Effector CD8-positive, alpha-beta T cell (primary cell): ENCODE measurements at places on chromosomes 16 and 17.

DNA sequence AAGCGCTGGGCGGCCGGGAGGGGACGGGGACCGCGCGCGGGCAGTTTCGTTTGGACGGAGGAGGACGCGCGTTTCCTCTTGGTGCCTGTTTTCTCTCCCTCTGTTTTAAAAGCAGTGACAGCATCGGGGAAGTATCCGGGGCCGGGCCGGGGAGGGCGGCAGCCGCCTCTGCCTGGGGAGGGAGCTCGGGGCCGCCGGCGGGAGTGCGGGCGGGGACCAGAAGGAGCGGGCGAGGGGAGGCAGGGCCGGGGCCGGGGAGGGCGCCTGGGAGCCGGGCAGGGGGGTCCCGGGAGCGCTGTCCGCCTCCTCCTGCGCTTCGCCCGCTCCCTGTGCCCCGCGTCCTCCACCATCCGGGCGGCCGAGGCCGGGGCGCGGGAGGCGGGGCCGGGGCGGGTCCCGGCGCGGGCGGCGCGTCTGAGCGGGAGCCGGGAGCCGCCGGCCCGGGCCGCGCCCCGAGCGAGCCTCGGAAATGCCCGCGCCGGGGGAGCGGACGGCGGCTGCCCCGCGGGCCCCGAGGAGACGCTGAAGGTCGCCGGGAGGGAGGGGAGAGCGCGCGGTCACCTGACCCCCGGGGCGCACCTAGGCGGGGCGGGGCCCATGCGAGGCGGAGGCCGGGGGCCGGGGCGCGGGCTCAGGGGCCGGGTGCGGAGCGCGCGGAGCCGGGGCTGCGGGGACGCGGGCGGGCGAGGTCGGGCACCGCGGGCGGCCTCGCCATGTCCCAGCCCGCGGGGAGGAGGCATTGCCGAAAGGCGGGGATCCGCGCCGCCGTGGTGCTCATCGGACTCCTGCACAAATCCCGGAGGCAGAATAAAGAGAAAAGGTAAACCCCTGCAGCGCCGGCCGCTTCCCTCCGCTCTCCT is 57.3 kb downstream of the RAP1GAP2 start:
- DNase-seq = no peak

GRCh38 chr17:58338841-58339754 is 10.5 kb upstream of the TSPOAP1 start:
- DNase-seq = peak; percentile 12

DNA sequence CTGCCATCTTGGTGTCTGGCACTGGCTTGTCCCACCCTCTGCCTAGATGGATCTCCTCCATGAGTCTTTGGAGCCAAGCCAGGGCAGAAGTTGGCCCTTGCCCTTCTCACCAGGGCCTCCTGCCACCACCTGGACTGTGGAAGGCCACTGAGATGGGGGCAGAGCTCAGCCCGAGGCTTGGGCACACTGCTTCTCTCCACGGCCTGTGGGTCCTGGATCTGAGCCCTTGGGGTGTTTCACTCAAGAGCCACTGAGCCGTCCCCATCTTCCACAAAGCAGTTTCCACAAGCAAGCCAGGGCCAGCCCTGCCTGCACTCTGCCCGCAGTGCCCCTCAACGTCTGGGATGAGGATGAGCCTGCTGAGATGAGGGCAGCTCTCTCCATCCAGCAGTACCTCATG is 16.7 kb upstream of the CD300A start:
- DNase-seq = no peak

DNA sequence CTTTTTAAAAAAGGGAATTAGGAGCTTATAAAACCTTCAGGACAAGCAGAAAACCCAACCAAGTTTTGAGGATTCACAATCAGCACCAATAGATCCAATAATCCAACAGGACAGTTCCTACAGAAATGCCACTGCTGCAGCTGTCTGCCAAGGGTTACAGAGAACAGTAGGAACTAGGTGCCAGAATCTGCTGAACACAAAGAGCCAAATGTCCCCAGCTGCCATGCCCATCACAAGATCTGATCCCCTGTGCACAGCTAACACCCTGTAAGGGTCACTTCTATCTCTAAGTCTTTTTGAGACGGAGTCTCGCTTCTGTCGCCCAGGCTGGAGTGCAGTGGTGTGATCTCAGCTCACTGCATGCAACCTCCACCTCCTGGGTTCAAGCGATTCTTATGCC is 262.3 kb downstream of the STX8 start:
- DNase-seq = no peak

DNA sequence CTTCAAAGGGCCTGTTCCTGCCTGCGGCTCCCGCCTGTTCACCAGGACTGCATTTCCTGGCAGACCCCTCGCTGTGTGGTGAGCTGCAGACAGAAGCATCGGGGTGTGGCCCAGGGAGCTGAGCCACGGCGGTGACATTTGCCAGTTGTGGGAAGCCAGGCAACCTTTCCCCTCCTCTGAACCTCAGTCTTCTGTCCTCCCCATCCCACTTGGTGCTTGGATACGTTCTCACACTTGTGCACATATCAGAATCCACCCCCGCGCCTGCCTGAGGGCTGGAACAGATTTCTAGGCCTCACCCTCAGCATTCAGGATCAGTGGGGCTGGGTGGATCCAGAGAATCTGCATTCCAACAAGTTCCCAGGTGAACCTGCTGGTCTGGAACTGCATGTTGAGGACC is 63.5 kb downstream of the CRISPLD2 start:
- DNase-seq = no peak

GRCh38 chr17:80195671-80196529 is 24.2 kb downstream of the SGSH start:
- DNase-seq = peak; percentile 54
